ENCODE measurements at places on chromosomes 1 and 21.

DNA sequence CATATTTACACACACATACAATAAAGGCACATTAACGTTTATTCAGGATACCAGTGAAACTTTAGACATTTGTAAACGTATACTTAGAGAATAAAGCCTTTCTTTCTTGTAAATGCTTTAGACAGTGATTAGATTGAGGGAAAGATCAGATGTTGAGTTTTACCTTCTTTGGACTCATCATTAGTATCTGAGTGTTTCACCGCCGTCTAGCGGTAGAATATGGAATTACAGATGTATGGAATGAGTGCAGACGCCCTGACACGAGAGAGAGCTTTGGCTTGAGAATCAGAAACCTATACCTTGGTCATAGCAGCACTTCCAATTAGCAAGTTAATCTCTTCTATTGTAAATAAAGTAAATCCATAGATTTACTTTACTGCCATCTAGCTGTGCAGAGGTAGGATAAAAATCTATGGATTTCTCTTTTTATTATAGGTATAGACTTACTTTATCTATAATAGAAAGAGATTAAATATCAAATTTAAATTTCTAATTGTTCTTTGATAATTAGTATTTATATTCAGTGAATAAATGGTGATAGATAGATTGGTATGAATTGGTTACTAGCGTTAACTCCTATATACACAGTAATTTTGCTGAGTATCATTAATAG, 12.6 kb downstream of the FLG2 start:
- DNase-seq = peak; percentile 60
- H3K36me3 ChIP-seq = no peaks in the 10 kb centered on the region
- H3K4me3 ChIP-seq = no peak overlapping the region
- H3K27me3 ChIP-seq = no peaks in the 10 kb centered on the region
- no peak overlapping the region for H3K27ac ChIP-seq

DNA sequence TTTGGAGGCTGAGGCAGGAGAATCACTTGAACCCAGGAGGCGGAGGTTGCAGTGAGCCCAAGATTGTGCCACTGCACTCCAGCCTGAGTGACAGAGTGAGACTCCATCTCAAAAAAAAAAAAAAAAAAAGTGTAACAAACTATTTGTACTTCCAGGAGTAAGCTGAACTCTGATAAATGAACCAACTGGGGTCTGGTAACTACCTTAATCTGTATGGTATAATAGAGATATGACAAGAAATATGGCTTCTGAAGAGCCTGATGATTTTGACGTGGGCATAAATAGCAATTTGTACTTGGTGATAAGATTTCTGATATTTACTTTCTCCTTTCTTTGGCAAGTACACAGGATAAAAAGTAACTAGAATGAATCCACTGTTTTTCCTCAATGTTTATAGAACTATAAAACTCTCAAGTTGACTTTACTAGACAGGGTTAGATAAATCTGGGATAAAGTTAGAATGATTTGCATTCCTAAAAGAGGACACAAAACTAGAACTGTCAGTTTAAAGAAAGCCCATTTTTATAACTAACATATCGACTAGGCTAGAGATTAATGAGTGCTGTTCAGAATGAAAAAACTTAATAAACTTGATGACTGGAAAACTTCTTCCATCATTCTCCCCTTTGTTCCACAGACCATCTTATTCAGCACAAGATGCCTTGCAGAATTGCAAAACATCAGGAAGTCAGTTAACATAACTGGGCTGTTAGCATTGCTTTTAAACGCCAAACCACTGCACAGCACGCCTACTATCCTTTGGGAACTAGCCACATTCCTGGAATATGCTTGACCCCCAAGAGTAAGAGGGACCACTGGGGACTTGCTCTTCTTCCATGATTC, 51.5 kb upstream of the EDARADD start:
- H3K4me1 ChIP-seq = peaks cover 50% of the 10 kb centered on the region
- H3K27ac ChIP-seq = peak overlapping the region; percentile 36
- H3K36me3 ChIP-seq = no peaks in the 10 kb centered on the region
- H3K27me3 ChIP-seq = no peaks in the 10 kb centered on the region
- no peak for DNase-seq
- H3K4me3 ChIP-seq = no peak overlapping the region

- H3K27me3 ChIP-seq = no peaks in the 10 kb centered on the region
- H3K4me3 ChIP-seq = peak overlapping the region; percentile 41
- DNase-seq = no peak
- no peaks in the 10 kb centered on the region for H3K36me3 ChIP-seq
- no peak overlapping the region for H3K27ac ChIP-seq
Measured at GRCh38 chr1:33081554-33082305, 777 bp downstream of the AZIN2 start.

GRCh38 chr21:29366532-29366931, 67.8 kb downstream of the BACH1 start:
- no peaks in the 10 kb centered on the region for H3K36me3 ChIP-seq
- no peaks in the 10 kb centered on the region for H3K27me3 ChIP-seq
- peaks cover 4% of the 10 kb centered on the region for H3K4me1 ChIP-seq
- no peak for DNase-seq

DNA sequence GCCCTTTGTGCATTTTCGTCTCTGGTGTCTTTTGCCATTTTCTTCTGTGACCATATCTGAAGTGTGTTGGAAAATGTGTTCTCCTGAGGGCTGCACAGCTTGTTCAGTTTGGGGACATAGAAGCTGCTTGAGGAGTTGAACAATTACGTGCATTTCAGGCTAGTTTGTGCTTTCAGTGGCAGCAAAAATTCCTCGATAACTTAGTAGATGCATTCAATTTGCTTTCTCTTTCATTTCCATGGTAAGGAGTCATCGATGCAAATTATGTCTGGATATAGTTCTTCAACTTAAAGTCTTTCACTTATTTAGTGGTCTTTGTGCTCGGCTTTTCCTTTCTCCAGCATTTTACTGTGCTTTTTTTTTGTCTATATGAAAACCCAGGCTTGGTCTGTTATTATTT, 441.5 kb downstream of the PLA2G4A start:
- H3K4me3 ChIP-seq = no peak overlapping the region
- no peaks in the 10 kb centered on the region for H3K36me3 ChIP-seq
- no peak overlapping the region for H3K27ac ChIP-seq
- no peaks in the 10 kb centered on the region for H3K4me1 ChIP-seq
- DNase-seq = no peak
- no peaks in the 10 kb centered on the region for H3K27me3 ChIP-seq

GRCh38 chr21:25234857-25235801, 372.2 kb downstream of the MRPL39 start:
- H3K4me3 ChIP-seq = no peak overlapping the region
- no peaks in the 10 kb centered on the region for H3K27me3 ChIP-seq
- no peaks in the 10 kb centered on the region for H3K4me1 ChIP-seq
- H3K27ac ChIP-seq = no peak overlapping the region

DNA sequence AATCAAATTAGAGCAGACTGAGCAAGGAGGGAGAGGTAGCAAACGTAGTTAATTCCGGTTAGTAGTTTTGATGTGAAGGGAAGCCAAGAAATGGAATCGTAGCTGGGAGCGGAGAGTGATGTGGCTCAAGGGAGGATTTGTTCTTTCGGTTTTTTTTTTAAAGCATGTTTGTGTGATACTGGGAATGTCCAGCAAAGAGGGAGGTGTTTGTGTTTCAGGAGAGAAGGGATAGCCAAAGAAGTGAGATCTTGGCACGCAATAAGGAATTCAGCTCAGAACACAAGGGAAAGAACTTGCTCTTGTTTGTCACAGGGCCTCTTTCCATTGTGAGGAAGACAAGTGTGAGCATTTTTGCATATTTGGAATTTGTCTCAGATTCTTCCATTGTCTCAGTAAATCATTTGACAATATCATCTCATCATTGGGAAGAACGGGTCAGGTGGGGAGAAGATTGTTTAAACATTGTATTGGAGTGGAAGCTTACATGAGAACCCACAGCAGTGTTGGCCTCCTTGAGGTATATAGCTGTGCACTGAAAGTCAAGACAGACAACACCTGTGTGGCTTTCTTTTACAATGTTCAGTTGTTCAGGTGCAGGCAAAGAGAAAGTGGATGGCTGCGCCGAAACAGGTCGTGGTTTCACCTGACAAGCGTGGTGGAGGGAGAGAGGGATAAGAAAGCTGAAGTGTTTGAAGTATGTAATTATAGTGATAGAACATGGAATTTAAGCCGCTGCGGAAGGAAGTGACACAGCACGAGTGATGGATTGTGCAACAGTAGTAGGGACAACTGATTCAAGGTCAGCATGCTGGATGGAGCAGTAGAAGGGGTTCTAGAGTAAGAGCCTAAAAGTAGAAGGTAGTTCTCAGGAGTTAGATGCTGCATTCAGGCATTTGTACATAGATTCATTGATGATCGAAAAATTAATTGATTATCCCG, 25.4 kb downstream of the FMN2 start:
- no peak for DNase-seq
- H3K4me3 ChIP-seq = no peak overlapping the region
- H3K27ac ChIP-seq = no peak overlapping the region
- no peaks in the 10 kb centered on the region for H3K4me1 ChIP-seq
- peaks cover 3% of the 10 kb centered on the region for H3K27me3 ChIP-seq

DNA sequence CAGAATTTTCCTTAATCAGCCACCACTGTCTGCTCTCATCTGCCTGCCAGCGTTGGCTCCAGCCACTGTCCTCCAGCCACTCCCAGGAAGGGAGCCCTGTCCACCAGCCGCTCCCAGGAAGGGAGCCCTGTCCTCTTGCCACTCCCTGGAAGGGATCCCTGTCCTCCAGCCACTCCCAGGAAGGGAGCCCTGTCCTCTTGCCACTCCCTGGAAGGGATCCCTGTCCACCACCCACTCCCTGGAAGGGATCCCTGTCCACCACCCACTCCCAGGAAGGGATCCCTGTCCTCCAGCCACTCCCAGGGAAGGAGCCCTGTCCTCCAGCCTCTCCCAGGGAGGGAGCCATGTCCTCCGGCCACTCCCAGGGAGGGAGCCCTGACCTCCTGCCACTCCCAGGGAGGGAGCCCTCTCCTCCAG, 726.5 kb downstream of the PTPRU start:
- H3K4me1 ChIP-seq = no peaks in the 10 kb centered on the region
- H3K27ac ChIP-seq = no peak overlapping the region

GRCh38 chr1:200892546-200892945, 2.2 kb upstream of the INAVA start:
- H3K27me3 ChIP-seq = no peaks in the 10 kb centered on the region
- DNase-seq = no peak
- peak overlapping the region; percentile 19 for H3K27ac ChIP-seq
- H3K4me1 ChIP-seq = peaks cover 45% of the 10 kb centered on the region
- H3K4me3 ChIP-seq = no peak overlapping the region

- H3K4me3 ChIP-seq = no peak overlapping the region
- H3K4me1 ChIP-seq = no peaks in the 10 kb centered on the region
- H3K36me3 ChIP-seq = no peaks in the 10 kb centered on the region
- peak; percentile 46 for DNase-seq
Measured at GRCh38 chr1:180131510-180131909, 23.2 kb upstream of the QSOX1 start.

GRCh38 chr1:159429074-159429861, 2.7 kb upstream of the OR10J4 start:
- no peak overlapping the region for H3K27ac ChIP-seq
- H3K4me1 ChIP-seq = no peaks in the 10 kb centered on the region
- DNase-seq = no peak
- no peaks in the 10 kb centered on the region for H3K27me3 ChIP-seq
- H3K36me3 ChIP-seq = no peaks in the 10 kb centered on the region
- H3K4me3 ChIP-seq = no peak overlapping the region

GRCh38 chr21:44816761-44817505, 929 bp downstream of the SUMO3 start:
- no peaks in the 10 kb centered on the region for H3K36me3 ChIP-seq
- no peaks in the 10 kb centered on the region for H3K27me3 ChIP-seq
- no peak overlapping the region for H3K4me3 ChIP-seq

GRCh38 chr1:207248544-207249198, 72.8 kb upstream of the CD55 start:
- H3K36me3 ChIP-seq = no peaks in the 10 kb centered on the region
- no peak overlapping the region for H3K27ac ChIP-seq
- no peak for DNase-seq
- H3K4me1 ChIP-seq = no peaks in the 10 kb centered on the region
- no peaks in the 10 kb centered on the region for H3K27me3 ChIP-seq
- H3K4me3 ChIP-seq = no peak overlapping the region

GRCh38 chr1:173050865-173051264, at the start of gene TNFSF18:
TNFSF18 (minus strand) TSS chr1:173050941; CDS start chr1:173050896, 45 bp downstream.
- no peaks in the 10 kb centered on the region for H3K27me3 ChIP-seq
- H3K4me1 ChIP-seq = peaks cover 30% of the 10 kb centered on the region

DNA sequence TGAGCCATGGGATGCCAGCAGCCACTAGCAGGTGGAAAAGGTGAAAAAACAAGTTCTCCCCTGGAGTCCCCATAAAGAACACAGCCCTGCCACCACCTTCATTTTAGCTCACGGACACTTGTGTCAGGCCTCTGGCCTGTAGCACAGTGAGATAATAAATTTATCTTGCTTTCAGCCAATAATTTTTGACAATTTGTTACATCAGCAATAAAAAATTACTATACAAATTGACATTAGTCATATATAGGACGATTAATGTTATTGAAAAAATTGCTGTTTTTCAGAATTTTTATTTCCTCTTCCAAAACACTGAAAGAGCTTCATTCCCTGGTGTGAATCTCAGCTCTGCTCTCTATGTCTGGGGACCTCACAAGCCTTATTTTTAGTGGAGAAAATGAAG, 152.9 kb upstream of the ETV3 start:
- DNase-seq = no peak
- no peaks in the 10 kb centered on the region for H3K36me3 ChIP-seq
- no peaks in the 10 kb centered on the region for H3K4me1 ChIP-seq
- no peak overlapping the region for H3K4me3 ChIP-seq
- no peaks in the 10 kb centered on the region for H3K27me3 ChIP-seq

DNA sequence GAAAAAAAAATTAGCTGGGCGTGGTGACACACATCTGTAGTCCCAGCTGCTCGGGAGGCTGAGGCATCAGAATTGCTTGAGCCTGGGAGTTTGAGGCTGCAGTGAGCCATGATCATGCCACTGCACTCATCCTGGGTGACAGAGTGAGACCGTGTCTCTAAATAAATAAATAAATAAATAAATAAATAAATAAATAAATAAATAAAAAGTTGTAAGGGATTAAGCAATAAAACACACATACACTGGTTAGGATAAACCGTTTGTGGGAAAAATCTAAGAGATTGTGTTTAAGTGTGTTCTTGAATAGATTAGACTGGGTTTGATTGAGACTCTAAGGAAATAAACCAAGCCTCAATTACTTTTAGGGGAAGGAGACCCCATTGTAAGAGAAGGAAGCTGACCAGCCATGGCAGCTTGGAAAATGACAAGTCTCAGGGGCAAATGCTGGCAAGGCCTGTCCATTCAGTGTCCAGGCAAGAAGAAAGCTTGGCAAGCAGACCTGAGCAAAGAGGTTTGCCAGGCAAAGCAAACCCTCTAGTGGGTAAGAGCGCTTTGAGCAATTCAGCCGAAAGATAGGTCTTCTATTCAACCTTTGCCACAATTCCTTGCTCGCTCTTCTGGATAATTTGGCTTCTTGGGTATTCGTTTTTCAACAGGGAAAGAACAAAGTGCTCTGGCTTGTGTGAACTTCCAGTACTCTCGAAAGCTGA, 106.9 kb upstream of the SERBP1 start:
- no peak for DNase-seq
- H3K36me3 ChIP-seq = no peaks in the 10 kb centered on the region
- no peak overlapping the region for H3K4me3 ChIP-seq
- H3K27me3 ChIP-seq = no peaks in the 10 kb centered on the region
- no peak overlapping the region for H3K27ac ChIP-seq
- peaks cover 23% of the 10 kb centered on the region for H3K4me1 ChIP-seq

GRCh38 chr21:39984286-39984991, 117.2 kb downstream of the PCP4 start:
- H3K27ac ChIP-seq = no peak overlapping the region
- no peak overlapping the region for H3K4me3 ChIP-seq
- no peaks in the 10 kb centered on the region for H3K36me3 ChIP-seq
- no peak for DNase-seq

GRCh38 chr1:173405834-173406233, 71.3 kb upstream of the PRDX6 start:
- no peaks in the 10 kb centered on the region for H3K36me3 ChIP-seq
- no peaks in the 10 kb centered on the region for H3K4me1 ChIP-seq
- no peak overlapping the region for H3K27ac ChIP-seq
- H3K27me3 ChIP-seq = no peaks in the 10 kb centered on the region
- no peak overlapping the region for H3K4me3 ChIP-seq

Measured in body of pancreas (tissue), 4 donors.